ENCODE measurements at places on chromosomes 4 and X.

DNA sequence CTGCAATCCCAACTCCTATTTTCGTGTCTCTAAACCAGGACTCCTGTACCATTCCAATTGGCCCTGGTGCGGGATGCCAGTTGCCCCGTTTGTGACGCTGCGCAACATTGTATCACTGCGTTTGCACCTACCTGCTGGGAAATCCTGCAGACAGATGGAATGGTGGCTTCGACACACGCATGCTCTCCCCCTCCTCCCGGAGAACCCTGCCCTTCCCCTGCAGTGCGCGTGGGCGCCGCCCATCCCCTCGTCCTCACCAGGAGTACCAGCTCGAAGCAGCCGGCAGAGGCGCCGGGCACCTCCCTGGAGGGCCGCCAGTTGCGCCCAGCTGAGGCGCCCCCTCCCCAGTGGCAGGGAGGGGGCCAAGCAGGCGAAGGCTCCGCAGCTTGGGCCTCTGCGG, 1.4 kb downstream of the DGKK start:
- DNase-seq = no peak

- peak; percentile 51 for DNase-seq
These were observed 68.2 kb downstream of the ARHGAP10 start for GRCh38 chr4:147799986-147800555.

DNA sequence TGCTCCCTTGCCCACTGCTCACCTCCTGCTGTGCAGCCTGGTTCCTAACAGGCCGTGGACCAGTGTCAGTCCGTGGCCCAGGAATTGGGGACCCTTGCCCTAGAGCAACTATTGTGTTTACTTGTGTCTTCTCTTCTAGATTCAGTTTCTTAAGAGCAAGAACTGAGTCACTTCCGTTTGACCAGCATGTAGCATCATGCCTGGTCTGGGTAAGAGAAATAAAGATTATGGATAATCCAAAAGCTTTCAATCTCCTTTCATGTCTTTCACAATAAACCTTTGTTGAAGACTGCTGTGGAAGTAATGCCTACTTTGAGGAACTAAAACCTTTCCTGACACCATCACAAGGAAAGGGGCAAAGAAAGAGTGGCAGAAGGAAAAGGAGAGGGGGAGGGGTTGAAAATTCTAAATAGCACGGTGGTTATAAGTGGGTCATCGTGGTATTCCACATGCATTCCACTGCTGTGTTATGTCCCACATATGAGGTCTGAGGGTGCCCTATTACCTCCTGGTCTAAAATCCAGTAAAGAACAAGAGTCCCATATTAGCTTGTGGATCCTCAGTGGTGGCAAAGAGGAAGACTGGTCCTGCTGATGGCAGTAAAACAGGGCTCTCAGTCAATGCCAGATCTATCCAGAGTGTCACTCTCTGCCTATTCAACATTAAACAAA, 133.4 kb downstream of the RASL11B start:
- no peak for DNase-seq

DNA sequence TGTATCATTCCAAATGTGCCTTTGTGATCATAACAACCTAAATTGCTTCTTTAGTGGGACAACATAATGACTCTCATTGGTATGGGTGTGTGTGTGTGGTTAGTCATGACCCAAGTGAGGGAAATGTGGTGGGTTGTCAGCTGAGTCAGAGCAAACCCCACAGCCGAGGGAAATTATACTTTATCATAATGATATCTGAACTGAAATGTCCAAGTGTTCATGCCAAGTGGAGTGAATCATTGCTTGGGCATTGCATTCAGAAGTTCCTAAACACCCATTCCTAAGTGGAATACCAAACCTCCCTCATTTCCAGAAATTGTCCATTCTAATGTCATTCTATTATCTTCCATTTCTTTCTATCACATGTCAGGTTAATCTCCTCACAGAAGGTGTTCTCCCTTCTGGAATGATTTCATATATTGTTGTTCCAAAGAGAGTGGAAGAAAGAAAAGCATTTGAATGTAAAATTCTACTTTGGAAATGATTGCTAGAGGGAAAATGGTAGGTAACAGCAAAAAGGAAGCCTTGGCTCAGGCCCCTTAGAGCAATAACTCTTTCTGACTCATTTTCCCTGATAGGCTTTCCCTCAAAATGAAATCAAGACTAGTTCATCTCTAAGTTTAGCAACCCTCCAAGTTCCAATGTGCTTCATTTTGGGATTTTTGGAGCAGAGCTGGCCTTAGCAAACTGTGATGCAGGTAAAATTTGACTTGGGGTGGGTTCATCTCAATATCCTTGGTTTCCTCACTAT, 230.7 kb upstream of the KCNIP4 start:
- DNase-seq = no peak

DNA sequence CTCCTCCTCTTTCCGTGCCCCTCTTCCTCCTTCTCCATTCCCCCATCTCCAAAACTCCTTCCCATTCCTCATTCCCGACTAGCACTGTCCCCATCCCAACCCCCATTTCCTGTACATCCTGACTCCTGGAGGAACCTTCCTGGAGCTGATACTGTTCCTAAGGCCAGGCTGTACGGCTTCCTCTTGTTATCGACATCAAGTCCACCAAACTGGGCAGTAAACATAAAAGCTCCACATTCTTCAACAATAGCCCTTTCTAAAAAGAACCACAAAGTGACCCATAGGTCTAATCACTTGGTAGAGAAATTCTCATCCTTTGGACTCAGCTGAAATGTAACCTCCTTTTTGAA, 22.9 kb downstream of the AWAT2 start:
- no peak for DNase-seq

- DNase-seq = no peak
These were observed 543.8 kb upstream of the ZFP42 start for GRCh38 chr4:187451776-187452175.

DNA sequence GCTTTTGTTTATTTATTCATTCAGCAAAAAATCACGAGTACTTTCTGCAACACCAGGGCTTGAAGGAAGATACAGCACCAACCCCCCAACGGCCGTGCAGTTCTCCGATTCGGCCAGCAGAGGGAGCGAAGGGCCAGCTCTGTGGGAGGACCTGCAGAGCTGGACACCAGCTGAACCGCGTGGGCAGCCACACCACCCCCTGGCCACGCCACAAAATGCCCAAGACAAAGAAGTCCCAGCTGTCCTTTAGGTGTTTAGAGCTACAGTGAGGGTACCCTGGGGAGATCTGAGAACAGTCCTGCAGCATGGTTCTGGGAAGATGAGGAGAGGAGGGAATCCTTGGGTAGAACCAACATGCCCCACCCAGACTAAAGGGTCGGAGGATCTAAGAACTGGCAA, 83.1 kb downstream of the RELL1 start:
- peak; percentile 81 for DNase-seq

DNA sequence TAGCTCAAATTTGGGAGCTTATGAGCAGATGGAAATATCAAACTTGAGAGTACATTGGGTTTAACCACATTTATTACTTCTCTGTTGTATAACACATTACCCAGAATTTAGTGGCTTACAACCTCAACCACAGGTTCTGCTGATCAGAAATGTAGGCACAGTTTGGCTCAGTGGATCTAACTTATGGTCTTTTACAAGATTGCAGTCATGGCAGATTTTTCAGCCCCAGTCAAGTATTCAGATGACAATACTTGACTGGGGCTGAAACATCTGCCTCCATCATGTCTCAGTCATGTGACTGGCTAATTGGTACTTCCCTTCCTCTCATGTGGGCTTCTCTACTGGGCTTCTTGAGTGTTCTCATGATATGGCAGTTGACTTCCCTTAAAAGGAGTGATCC, 44.0 kb upstream of the ADAD1 start:
- no peak for DNase-seq

- DNase-seq = no peak
These were observed 311.3 kb upstream of the HS3ST1 start for GRCh38 chr4:11739992-11740391.

DNA sequence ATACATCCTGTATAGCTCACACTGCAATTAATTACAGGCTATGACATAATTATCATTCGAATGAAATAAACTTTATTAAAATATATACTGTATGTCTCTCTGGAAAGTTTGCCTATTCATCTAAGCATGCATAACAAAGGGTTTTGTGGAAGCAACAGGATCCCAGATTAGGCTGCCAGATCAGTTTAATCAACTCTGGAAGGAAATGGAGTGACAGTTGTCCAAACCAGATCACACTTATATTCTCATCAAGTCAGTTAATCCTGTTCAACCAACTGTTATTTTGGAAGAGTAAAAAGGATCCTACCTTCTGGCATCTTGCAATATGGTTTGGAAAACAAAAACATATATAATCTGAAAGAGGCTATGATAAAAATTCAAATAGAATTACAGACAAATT, 312.2 kb downstream of the FAT4 start:
- no peak for DNase-seq

- DNase-seq = no peak
These were observed 79.8 kb upstream of the STOX2 start for GRCh38 chr4:183825346-183825745.

DNA sequence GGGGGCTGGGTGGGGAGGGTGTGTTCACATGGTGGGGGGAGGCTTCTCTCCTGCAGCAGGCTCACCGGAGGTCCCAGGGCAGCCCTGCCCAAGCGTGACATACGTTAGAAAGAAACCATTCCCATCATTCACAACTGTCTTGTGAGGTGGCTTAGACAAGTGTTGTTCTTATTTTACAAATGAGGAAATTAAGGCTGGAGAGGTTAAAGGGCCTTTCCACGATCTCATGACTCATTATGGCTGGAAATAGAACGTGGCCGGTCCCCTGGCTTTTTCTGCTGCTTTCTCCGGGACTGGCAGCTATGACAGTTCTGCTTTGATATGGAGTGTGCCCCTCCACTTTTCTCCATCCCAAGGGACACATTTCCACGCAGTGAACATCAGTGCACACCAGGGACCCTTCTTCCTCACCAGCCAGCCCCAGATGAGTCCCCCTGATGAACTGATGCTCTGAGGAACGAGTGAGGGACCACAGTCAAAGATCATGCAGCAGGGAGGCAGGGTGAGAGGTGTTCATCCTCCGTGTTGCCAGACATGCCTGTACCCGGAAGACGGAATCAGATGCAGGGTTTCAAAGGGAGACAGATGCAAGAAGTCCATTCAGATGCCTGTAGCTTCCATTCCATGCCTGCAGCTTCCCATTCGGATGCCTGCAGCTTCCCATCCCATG, 64.0 kb upstream of the ACSL1 start:
- DNase-seq = no peak

DNA sequence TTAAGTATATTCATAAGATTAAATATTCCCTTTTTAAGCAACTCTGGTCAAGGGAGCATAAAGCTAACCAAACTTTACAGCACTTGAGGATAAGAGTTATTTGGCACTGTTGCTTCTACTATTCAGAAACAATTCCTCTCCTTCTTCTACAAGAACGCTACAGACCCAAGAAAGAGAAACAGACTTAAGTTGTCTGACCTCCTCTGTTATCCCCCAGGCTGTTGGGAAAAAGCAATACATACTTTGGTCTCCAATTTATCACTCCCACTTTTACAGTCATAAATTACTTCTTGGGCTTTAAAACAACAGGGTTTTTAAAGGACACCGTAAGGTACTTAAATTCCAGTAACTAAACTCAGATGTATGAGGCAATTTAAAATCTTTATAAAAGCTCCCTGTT, 147.4 kb downstream of the COL25A1 start:
- DNase-seq = no peak

DNA sequence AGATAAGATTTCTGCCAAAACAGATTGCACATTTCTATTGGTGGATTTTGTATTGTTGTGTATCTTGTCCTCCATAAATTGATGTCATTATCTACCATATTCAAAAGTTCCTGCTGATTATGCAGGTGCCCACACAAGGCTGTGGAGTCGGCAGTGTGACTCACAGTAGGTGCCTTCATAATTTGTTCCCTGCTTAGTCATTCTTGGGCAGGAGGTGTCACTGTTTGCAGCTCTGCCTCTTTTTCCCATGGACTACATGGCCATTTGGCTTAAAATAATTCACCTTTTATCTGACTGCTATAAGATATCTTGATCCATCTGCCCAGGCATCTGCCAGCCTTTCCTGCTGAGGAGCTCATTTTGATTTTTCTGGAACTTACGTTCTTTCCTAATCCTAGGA, 33.6 kb upstream of the ENPEP start:
- no peak for DNase-seq

- no peak for DNase-seq
These were observed 153.3 kb downstream of the IL15 start for GRCh38 chr4:141789716-141790115.

DNA sequence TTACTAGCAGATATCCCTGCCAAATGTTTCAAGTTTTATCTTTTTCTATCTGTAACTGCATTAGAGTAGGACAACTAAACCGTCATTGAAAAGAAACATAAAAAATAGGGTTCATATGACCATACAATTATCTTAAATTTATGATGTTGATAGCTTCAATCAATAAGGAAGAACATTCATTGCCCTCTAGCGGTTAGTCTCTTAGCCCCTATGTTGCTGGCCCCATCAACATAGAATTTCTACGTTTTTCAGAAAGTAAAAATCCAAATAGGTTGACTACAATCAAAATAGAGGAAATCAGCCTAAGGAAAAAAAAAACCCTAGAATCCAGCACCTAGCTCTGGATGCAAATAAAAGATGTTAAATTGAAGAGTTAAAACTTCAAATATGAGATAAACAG, 225.1 kb upstream of the ITM2A start:
- no peak for DNase-seq

GRCh38 chr4:118033148-118034052, 886 bp upstream of the NDST3 start:
- no peak for DNase-seq

DNA sequence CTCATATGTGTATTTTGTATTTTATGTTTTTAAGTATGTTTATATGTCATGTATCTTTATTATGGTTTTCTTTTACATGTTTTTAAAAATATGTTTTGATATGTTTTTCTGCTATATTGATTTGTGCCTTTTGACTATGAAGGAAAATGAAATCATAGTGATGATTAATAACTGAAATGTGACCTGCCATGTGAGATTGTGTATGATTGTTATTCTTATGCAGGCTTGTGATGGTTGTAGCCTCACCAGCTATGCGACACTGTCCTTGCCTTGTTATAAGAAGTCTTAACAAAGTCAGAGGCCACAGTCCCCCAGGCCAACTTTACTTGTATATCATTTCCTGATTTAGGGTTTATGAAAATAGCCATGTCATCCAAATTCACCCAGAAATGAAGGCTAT, 83.2 kb downstream of the TMEM131L start:
- DNase-seq = no peak

DNA sequence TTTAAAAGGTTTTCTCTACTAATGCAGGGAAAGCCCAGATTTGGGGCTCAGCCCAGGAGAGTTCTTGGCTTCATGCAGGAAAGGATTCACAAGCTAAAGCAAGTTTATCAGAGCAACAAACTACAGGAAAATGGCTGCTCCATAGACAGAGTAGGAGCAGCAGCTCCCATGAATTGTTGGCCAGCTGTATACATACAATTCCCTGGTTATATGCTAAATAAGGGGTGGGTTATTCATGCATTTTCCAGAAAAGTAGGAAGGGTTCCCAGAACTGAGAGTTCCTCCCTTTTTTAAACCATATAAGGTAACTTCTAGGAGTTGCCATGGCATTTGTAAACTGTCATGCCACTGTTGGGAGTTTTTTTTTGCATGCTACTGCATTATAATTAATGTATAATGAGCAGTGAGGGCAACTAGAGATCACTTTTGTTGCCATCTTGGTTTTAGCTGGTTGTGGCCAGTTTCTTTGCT, 2.6 kb downstream of the C4orf33 start:
- no peak for DNase-seq

GRCh38 chrX:97858592-97858991, 974.9 kb downstream of the RPA4 start:
- no peak for DNase-seq

GRCh38 chr4:152983774-152984411, 47.8 kb downstream of the FHDC1 start:
- no peak for DNase-seq
